ENCODE measurements at places on chromosomes 3 and 15.

GRCh38 chr3:150898046-150898754 lies 7.0 kb downstream of the MINDY4B start:
- DNase-seq, result no peak

- no peak for DNase-seq
Observed at GRCh38 chr15:50911001-50911400, 2.5 kb downstream of the AP4E1 start.

DNA sequence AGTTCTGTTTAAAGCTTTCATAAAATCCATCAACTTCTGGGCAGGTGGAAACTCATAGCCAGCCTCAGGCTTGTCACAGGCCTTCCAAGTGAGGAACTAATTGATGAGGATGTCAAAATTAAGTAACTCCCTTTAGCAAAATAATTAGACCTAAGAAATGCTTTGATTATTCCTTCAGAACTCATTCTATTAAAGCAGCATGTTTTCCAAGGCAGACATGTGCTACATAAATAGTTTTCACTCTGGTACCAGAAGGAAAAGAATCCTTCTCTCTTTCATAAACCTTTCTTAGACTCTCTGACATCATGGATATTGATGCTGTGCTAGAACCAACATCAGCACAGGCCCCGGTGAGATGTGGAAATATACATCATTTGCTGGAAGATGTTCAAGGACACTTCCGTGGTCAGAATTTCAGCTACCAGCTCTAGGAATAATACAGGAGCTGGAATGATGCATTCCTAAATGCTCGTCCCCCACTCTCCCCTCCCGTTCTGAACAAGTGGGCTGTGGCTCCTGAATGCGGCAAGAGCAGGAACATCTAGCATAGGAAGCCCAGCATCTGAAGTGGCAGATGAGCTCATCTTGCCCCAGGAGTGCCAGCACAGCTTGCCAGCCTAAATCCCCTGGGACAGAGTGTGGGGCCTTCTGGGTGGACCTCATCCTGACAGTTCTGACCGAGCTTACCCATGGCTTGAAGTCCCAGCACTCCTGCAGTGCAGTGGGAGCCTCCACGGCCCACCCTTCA lies 82.4 kb downstream of the WWTR1 start:
- DNase-seq, result no peak

GRCh38 chr15:101203607-101204189 lies 48.1 kb downstream of the CHSY1 start:
- DNase-seq, result no peak

DNA sequence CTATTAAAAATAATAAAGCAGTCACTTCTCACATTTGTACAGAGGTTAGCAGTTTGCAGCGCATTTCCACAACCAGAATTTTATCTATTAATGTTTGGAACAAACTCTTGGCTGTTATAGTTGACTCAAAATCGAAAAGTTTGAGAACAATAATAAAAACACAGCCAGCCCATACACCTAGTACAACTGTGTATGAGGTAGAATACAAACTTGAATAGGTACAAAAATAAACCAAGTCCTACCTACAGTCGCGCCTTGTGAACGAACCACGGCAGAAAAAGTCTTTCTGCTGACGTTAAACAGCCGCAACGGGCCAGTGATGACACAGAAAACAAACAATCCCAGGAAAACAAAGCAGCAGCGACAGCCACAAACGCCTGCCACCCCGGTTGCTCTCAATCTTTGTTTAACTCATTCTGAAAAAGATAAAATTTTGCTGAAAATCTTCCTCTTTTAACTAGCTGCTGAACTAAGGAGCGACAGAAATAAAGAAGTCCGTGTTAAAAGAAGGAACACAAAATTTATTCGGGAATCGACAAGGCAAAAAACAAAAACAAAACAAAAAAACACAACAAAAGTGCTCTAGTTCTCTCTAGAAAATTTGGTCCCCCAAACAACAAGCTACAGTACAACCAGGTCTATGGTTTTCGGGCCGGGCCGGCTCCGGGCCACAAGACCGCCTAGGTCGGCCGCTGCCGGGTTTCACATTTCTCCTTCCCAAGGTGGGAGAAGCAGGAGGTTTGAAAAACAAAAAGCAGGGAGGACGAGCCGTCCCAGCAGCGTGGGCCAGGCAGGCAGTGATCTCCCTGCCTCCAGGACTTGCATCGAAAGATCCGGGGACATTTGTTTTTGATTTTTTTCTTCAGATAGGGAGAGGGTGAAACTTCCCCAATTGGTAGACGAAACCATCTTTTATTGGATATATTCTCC lies 2.9 kb downstream of the FOXL2 start:
- peak; percentile 75 for DNase-seq

GRCh38 chr15:83108266-83109219 lies 1.1 kb downstream of the TM6SF1 start:
- no peak for DNase-seq

- DNase-seq, result no peak
Observed at GRCh38 chr3:23164746-23165145, 38.4 kb upstream of the UBE2E2 start.

DNA sequence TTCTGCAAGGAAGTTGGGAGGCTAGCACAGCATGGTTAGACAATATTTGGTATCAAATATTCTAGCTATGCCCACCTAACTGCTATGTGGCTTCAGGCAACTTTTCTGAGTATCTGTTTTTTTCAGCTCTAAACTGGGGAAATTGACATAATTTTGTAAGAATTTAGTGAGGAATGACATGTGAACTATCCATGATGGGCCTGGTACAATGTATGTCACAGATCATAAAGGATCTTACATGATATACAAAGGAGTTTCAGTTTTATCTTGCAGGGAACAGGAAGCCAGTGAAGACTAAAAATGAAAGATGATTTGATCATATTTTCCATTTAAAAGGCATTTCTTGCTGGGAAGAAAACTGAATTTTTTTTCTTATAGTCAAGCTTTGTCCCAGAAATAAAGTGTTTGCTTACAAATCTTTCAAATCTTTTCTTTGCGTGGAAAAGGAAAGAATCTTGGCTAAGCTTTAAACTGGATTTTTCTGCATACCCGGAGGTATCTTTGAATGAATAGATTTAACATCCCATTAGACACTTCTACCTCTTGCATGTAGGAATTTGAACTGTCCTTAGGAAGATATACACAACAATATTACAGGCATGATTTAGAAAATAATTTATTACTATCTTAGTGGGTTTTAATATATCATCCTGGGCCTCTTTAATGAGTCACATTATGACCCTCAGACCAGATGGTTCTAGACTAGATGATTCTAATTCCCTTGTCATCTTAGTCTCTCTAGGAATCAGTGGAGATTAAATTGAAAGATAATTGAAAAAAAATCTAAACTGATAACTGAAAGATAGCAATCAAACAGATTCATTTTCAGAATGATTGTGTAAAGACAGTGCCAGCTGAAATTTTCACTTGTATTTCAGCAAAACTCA lies 436.0 kb upstream of the THBS1 start:
- no peak for DNase-seq

- DNase-seq, result no peak
Observed at GRCh38 chr3:196998966-196999760, 30.5 kb downstream of the MELTF start.

DNA sequence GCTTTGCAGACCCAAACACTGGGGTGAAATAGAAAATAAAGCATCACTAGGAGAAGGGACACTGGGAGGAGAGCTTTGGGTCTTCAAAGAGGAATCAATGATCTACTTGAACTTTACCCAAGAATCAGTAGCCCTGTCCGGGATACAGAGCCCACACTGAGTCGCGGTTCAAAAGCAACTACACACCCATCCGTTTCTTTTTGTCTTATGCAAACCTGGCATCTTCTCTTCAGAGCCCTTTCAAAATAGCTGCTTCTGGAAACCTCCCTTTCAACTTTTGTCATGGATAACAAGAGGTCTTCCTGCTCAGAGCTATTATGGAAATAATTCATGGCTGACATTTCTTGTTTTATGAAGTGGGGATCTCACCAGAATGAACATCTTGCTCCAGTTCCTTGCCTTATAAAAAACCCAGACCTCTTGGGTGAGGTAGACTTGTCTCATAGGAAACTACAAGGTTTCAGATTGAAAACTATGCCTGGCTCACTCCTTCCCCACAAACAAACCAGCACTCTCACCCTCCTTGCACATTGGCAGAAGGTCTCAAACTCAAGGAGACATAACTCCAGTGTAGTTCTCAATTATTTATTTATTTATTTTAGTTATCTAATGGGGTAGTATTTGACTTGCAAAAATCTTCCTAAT lies 115.1 kb upstream of the ARHGEF3 start:
- no peak for DNase-seq

DNA sequence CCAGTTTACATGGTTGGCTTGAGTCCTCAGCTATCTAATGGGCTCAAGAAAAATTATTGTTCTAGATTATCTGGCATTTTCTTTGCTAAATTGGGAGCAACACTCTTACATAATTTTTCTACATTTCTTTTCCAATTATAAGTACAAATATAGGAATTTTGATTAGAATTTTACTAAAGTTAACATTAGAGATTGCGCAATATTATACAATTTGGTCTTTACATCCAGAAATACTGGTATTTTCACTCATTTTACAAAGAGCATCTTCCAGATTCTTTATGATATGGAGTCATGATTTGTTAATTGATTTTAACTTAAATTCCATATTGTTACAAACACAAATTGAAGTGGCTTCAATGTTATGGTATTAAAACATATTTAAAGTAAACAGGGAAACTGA lies 19.7 kb upstream of the GOLGB1 start:
- DNase-seq, result no peak

- peak; percentile 26 for DNase-seq
Observed at GRCh38 chr3:134326760-134327593, 47.3 kb downstream of the AMOTL2 start.

DNA sequence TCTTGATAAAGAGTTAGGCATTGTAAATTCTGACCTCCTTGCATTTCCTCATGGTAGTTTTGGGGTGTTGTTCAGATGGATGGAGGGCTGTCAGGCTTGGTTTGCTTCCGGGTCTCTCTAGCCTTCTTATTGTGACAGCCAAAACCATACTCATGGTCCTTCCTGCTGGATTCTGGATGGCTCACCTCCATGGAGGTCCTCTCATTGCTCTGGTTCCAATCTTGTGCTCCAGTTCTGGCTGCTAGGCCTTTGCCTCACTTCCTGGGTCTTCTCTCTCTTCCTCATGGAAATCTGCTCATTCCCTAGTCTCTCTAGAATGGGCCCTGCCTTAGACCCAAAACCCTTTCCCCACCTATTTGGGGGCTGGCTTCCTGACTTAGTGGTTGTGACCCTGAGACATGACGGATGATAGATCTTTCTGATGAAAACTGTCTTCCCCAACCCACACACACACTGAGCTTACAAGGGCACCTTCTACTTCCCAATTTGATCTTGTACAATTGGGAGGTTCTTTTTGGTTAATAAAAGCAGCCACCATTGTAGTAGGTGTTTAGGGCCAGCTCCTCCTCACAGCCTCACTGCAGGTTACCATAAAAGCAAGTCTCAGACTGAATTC lies 66.2 kb upstream of the XCR1 start:
- no peak for DNase-seq

DNA sequence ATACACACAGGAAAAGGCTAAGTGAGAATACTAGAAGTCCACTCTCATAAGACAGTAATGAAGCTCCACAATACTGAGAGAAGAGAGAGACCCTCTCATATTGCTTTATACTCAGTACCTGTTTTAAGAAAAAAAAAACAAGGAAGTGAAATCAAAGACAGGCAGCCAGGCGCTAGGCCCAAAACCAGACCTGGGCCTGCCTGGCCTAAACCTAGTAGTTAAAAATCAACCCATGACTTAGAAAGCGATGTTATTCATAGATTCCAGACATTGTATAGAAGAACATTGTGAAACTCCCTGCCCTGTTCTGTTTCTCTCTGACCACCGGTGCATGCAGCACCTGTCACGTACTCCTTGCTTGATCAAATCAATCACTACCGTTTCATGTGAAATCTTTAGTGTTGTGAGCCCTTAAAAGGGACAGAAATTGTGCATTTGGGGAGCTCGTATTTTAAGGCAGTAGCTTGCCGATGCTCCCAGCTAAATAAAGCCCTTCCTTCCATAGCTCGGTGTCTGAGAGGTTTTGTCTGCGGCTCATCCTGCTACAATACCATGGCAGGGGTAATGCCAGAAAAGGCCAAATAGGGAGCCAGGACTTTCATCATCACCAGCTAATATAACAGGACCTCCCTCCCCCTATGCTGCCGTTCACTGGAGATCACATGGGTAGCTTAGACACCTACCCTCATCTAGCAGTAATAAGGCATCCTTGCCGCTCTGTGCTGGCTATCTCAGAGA lies 1294.1 kb downstream of the NSUN3 start:
- DNase-seq, result no peak

DNA sequence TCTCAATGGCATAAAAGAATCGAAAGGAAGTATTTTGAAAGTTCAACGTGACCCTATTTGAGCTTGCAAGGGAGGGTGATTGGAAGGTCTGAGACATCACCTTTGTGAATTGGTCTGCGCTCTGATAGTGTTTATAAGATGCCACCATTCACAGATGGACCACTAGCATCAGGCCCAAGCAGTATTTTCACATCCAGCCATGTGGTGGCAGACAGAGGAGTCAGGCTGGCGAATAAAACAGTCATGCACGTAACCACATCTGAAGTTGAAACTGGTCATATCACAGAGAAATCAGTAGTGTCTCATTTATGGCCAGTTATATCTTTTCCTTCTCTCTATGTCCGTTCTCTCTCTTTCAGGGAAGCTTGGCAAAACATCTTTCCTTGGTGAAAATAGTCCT lies 170.1 kb upstream of the ONECUT1 start:
- DNase-seq, result no peak

DNA sequence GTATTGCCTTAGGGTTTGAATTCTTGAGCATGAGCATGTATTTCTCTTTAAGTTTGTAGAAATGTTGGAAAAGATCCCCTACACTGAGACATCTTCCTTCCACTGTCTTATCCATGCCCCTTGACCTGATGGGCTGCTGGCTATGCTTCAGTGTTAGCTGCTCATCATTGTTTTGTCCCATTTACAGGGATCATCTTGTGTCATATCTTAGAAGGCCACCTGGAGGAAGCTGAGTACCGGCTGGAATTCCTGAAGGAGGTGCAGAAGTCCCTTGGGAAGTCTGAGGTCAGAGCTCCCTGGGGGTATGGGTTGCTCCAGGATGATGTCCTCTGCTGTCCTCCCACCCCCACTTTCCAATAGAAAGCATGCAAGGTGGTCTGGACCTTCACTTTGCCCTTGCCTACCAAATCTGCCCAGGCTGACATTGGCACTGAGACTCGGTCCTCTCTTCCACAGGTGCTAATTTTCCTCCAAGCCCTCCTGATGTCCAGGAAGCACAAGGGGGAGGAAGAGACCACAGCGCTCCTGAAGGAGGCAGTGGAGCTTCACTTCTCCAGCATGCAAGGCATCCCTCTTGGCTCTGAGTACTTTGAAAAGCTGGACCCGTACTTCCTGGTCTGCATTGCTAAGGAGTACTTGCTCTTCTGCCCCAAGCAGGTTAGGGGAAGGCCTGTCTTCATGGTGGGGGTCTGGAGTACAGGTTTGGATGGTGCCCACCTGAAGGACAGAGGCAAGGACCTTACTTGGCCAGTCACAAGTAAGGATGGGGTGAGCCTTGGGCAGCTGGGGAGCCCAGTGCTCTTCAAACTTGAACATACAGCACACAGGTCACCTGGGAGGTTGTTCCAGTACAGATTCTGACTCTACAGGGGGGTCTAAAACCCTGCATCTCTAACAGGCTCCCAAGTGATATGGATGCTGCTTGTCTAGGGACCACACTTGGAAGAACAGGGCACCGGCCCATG lies 17.7 kb downstream of the TTC21A start:
- no peak for DNase-seq

GRCh38 chr3:117003501-117003900 lies 293.9 kb downstream of the TUSC7 start:
- no peak for DNase-seq
